Pulmonary artery endothelial cell (primary cell): ENCODE measurements at places on chromosomes 2 and 18.

GRCh38 chr18:62839874-62840713, 124.8 kb downstream of the PHLPP1 start:
- DNase-seq, result no peak

GRCh38 chr18:57921708-57922107, 118.6 kb upstream of the ATP8B1 start:
- no peak for DNase-seq

GRCh38 chr18:32696376-32696775, 76.4 kb downstream of the KLHL14 start:
- no peak for DNase-seq

DNA sequence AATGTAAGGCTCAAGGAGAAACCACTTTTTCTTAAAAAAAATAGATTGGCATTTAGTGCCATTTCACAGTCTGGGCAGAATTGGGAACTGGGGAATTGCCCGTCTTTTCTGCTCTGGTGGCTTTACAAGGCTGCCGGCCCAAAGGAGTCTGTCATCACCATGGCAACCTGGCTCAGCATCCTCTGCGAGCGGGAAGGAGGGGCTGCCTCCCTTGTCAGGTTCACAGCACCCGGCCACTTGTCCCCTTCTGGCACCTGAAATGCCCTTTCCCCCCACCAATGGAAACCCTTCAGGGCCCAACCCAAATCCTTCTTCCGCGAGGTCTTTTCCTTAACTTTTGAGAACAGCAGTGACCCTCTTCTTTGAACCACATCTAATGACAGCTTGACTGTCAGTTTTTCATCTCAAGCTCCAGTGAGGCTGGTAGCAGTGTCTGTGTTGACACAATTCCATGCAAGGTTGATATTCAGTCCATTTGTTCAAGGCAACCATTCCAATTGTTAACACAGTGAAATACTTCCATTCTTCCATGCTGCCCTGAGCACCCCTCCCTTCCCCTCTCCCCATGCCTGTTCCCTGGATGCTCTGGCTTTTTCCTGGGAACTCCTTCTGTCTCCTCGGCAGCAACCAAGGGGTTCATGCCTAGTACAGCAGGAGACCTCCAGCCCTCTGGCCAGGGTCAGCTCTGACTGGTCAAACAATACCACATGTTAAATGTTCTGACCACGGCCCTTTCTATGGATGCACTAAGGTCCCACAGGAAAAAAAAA, 79.6 kb downstream of the DNER start:
- DNase-seq, result no peak
